ENCODE measurements at places on chromosomes 6 and 20.

DNA sequence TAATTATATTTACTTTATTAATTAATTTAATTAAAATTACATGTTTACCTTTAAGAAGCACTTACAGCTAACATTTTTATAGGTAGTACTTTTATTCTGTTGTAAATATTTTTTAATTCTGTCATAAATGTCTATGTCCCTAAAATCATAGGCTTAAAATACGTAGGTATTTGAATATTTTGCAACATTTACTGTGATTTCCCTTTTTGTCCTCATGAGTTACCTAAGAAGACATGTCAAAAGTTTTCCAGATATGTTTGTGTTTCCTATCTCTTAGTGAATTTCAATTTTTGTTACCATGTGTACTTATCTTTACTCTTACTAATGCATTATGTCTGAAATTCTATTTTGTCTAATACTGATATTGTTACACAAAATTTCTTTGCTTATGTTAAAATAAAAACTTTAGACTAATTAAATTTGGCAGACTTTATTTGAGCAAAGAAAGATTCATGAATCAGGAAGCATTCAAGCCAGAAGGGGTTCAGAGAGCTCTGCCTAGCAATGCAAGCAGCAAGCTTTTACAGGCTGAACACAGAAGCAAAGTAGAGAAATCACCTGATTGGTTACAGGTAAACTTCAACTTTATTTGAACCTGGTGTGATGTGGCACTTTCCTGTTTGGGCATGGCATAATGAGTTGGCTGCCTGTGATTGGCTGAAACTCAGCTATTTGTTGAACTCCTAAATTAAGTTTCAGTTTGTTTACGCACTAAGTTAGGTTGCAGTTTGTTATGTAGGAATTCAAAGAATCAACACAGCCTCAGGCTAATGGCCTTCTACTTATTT is 123.2 kb upstream of the TMEM170B start:
- DNase-seq: no peak

DNA sequence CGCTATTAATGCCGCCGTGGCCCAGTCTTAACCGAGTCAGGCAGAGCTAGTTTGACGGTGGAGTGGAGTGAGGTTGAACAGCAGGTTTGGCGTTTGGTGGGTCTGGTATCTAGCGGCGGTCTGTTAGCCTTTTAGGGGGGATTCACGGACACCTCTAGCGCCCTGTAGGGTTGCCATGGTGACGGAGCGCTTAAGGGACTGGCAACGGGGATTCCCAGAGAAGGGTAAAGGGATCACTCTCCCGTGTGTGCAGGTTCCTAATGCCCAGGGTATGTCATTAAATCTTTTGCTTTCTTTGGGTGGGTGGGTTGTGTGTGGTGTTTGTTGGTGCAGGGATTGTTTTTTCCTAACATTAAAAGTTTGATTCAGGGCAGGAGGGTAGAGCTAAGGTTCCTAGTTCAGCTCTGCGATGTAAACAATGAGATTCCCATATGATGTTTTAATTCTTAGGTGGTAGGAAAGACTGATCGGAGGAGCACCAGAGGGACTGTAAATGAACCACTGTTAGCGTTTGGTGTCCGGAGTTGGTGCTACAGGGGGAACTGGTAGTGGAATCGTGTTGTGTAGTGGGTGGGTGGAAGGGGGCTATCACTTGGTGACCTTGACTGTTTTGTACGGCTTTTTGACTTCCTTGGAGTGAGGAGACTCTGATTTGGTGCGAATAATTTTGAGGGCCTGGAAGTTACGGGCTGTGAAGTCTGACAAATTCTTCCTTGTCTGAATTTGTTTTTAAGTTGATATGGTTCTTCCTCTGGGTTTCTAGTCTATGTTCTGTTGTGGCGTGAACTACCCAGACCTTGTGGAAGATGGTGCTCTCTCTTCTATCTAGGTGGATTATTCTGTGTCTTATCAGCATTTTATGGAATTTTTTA is 5.0 kb downstream of the BRD2 start:
- peak; percentile 71 for DNase-seq

DNA sequence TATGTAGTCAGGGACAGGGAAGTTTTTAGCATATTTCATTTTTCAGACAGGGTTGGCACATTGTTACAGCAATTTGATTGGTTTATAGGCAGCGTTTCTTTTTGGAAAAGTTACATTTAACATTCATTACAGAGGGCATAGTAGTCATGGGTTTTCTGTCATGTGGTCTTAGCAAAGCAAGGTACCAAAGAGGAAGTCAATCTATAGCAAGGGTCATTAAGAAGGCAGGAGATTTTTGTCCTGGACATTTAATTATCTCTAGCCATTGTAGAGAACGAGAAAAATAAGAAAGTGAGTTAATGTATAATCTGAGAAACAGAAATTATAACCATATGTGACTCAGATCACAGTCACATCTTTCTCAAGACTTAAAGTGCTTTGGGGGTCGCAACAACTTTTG is 47.4 kb downstream of the TPD52L1 start:
- DNase-seq: no peak

GRCh38 chr6:149450679-149451375 is 34.0 kb downstream of the ZC3H12D start:
- DNase-seq: no peak

GRCh38 chr6:4647414-4648365 is 128.5 kb upstream of the CDYL start:
- no peak for DNase-seq
